NCI-H2171 (cell line): ENCODE measurements at places on chromosomes 12 and 14.

DNA sequence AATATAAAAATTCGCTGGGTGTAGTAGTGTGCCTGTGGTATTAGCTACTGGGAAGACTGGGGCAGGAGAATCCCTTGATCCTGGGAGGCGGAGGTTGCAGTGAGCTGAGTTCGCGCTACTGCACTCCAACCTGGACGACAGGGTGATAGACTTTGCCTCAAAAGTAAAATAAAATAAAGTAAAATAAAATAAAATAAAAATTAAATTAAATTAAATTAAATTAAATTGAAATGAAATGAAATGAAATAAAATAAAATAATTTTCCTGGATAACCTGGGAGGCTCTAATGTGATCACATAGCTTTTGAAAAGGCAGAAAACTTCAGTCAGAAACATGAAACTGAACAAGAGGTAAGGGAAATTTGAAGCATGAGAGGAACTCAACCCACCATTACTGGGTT lies 818.4 kb upstream of the ATXN7L3B start:
- DNase-seq = no peak

DNA sequence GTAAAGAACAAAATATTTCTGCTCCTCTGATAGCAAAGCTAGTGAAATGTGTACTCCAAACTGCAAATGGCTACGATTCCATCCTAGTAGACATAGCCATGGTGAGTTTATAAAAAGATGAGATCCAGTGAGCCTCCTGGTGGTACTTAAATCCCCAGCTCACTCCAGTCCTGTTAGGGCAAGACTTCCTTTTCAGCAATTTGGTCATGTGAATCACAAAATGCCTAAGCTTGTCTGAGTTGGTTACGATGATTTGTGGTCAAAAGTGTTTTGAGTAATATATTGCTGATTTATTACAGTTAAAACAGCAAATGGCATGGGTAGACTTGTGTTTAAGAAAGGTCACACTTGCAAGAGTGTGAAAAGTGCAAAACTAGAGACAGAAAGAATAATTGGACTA lies 102.7 kb upstream of the NAV3 start:
- DNase-seq = no peak

DNA sequence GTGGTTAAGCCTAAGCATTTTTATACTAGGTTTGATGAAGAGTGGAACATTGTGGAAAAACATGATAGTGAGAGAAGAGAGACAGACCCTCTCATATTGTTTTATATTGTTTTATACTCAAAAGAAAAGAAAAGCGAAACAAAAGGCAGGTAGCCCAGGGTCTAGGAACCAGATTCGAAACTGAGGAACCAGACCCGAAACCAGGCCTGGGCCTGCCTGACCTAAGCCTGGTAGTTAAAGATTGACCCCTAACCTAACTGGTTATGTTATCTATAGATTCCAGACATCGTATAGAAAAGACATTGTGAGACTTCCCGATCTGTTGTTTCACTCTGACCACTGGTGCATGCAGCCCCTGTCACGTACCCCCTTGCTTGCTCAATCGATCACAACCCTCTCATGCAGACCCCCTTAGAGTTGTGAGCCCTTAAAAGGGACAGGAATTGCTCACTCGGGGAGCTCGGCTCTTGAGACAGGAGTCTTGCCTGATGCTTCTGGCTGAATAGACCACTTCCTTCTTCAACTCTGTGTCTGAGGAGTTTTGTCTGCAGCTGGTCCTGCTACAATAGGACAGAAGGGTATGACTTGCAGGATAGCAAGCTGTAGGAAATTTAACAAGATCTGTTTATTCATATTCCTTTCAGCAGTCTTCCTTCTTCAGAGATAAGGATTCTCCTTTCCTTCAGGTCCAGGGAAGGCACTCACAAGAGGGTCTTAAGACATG lies 147.1 kb upstream of the PLEKHA5 start:
- no peak for DNase-seq

GRCh38 chr12:101759396-101760047 lies 20.3 kb upstream of the SYCP3 start:
- DNase-seq = no peak

DNA sequence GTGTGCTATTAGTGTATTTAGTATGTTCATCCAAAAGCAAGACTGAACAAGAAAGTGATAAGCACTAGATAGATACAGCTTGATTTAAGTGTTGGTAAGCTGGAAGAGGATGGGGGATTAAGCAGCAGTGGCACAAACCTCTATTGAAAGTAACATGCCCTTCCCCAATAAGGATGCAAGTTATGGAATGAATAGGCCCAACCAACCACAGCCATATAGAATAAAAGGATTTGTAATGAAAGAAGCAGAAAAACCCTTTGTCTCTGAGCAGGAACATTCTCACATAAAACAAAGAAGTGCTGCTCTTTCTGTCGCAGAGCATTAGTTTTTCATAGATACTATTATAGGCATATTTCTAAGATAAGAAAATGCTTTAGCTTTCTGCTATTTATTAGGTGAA lies 310.7 kb downstream of the IPO8 start:
- DNase-seq = no peak

- no peak for DNase-seq
Observed at GRCh38 chr14:43540948-43541347, 966.1 kb downstream of the FSCB start.

DNA sequence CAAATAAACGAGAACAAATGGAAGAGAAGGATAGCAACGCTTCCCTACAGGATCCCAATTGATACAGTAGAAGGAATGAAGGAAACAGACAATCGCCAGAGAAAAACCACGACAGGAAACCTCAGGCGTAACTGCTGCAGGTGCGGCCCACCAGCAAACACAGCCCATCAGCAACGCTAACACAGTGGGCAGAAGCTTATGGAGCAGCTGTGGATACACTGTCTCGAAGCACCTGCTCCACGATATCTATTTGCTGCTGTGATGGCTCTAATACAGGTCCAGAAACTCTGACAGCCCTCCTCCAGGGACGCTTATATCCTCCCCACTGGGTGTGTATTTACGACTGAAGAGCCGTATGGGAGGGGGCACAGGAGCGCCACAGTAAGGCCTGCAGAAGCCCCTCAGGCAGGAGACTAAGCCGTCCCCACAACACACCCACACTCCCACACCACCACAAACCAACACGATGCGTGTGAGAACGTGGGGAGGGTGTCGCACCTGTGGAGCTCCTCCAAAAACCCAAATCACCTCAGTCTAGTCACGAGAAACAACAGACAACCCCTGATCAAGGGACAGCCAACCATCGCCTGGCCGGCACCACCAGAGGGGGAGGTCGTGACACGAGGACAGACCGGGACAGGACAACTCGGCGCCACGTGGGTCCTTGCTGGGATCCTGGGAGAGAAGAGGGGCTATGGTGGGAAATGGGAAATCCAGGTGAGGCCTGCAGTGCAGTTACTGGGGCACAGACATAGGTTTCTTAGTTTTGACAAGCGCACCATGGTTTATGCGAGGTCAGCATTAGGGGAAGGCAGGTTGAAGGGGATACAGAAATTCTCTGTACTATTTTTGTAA lies 24.0 kb downstream of the POLE start:
- no peak for DNase-seq

GRCh38 chr14:22807432-22808087 lies 7.7 kb downstream of the SLC7A7 start:
- DNase-seq = no peak

DNA sequence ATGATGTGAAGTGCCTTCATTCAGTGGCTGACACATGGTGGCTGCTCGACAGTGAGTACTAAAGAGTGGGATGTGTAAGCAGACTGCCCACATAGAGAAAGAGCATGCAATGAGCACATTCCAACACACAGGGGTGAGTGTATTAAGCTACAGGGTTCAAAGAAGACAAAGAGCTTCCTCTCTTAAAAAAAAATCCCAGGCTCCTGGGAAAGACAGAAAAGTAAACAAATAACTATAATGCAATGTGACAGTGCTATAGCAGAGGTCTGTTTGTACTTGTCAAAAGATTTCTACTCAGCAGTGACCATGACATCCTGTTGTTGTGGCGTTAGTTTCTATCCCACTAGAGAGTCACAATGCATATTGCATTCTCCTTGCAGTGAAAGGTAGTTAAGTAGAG lies 12.4 kb upstream of the PCNX1 start:
- DNase-seq = no peak

DNA sequence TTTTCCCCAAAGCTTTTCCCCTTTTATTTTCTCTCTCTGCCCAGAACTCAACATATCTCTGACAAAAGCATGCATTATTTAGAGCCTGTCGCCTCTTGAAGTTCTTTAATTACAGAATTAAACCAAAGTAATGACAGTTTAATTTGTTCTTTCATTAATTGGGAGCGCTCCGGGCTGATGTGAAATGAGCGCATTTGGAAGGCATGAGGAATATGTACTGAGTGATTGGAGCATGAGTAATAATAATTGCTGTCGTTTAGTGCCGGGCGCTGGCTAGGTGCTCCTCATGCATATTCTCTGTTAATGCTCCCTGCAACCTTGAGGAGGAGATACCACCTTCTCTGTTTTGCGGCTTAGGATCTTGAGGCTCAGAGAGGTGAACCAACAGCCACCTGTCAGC lies 120.5 kb downstream of the SLC25A47 start:
- no peak for DNase-seq

GRCh38 chr14:100407376-100408102 lies 84.4 kb downstream of the SLC25A47 start:
- DNase-seq = no peak

DNA sequence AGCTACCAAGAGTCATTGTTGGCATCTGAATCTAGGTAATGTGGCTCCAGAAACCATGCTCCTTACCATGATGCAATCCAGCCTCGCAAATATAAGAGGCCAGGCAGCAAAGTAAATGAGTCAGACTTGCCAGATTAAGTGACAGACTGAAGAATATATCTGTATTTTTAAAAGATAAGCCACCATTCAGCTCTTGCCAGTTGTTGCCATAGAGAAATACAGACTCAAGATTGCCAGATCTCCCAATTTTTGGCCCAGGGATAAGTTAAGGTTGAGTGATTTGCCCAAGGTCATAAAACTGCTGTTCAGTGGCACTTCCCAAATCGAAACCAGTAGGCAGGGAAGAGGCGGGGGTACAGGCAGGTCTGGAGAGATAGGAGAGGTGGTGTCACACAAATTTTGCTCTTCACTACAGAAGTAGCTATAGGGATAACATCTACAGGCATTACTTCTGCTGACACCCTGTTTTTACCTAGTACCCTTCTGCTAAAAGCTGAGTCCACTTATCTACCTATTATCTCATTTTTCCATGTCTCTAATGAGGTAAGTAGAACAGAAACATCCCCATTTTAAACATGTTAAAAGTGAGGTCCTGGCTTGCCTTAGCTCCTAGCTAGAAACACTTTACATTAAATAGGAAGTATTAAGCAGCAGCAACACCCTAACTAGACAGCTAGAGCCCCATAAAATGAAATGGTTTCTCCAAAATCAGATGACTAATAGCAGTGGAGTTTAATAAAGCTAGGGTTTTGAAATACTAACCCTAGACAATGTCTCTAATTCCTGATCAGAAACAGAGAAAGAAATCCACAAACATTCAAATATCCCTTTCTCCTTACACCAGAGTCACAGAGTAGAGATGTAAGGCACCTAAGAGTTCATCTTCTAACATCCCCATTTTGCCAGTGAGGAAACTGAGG lies 19.5 kb downstream of the DCAF5 start:
- DNase-seq = no peak

GRCh38 chr14:67228325-67228984 lies 12.8 kb upstream of the PALS1 start:
- no peak for DNase-seq

GRCh38 chr12:118436986-118437385 lies 60.6 kb downstream of the SUDS3 start:
- no peak for DNase-seq

- DNase-seq = no peak
Observed at GRCh38 chr12:3461391-3461790, 29.6 kb upstream of the PRMT8 start.

DNA sequence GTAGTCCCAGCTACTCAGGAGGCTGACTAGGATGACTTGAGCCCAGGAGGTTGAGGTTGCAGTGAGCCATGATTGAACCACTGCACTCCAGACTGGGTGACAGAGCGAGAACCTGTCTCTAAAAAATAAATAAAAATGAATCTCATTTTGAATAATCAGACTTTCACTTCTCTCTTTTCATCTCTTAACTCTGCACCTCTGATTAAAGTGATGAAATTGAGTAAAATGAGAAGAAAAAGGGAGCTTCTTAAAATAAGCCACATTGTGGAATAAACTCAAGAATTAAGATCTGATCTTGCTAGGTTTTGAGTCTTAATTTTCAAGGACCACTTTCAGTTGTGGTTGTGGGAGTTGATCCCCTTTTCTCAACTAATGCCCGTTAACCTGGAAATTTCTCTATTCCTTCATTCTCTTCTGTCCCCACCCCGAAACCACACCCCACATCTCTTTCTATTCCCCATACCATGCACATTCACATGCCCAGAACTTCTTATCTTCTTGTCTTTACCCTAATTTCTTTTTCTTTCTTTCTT lies 70.9 kb upstream of the ETV6 start:
- DNase-seq = no peak

- DNase-seq = no peak
Observed at GRCh38 chr12:98861251-98861650, 216.2 kb downstream of the APAF1 start.

DNA sequence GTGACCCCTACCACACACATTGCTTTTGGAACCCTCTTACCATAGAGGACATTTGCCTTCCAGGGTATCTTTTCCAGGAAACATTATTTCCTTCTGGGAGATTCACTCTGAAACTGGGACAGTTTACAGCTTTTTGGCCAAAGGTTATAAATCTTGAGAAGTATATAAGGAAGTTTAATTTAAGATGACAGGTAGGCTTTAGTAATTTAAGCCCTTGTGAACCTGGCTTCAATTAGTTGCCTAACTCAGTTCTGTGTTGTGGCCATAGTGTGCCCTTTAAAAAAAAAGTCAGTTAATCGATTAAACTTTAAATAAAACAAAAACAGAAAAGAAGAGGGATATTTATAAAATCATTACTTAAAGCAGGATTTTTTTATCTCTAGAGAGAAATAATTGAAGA lies 142.9 kb downstream of the NAV3 start:
- DNase-seq = no peak

DNA sequence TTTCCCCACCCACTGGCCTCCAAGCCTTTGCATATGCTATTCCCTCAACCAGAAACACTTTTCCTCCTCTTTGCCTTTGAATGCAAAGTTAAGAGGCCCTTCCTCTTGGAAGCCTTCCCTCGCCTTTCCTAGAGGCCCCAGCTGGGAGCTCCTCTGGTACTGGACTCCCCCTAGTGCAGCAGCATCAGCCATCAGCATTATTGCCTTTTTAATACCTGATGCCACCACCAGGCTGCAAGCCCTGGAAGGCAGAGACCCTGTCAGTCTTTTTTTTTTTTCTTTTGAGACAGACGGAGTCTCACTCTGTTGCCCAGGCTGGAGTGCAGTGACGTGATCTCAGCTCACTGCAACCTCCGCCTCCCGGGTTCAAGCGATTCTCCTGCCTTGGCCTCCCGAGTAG lies 19.1 kb upstream of the PLA2G1B start:
- no peak for DNase-seq

GRCh38 chr14:24430682-24431568 lies 1.2 kb downstream of the KHNYN start:
- no peak for DNase-seq
